ENCODE measurements at places on chromosomes 3 and 15. TPM values are rescaled to one million over a fixed set of nuclear protein-coding genes. Genes with fewer than 3 reads are reported as not detected.

Gene ZDHHC3
- total RNA-seq = 164 TPM

Gene RASGRF1
- 2.6 TPM for total RNA-seq

Gene PLA2G4D
- total RNA-seq = 0.43 TPM

Gene STRA6
- 4.1 TPM for total RNA-seq

DNA sequence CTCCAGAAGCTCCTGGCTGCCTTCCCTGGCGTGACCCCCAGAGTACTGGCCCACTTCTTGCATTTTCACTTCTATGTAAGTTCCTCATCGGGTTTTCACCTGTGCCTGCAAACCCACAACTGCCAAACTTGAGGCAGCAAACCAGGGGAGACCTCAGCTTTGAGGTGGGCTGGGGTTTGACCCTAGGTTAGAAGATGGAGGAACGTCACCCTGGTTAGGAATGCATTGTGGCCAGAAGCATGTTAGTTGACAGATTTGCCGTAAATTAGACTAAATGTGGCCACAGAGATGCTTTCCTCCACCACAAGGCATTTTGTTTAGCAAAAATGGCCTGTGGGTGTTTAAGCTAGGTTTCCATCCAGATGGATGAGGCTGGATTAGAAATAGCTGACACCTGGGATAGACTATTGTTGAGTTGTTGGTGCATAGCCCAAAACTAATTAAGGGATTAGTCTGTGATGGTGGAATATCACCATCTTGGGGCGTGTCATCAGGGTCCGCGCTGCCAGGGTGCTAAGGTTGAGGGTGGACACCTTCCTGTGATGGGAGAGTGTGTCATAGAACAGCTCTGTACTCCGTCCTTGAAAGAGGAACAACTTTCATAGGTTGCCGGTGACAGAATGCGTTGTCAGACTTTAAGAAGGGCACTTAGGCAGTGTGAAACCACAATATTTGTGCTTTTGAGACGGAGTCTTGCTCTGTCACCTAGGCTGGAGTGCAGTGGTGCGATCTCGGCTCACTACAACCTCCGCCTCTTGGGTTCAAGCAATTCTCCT is 3.6 kb downstream of the NISCH start:
- DNase-seq = no peak

GRCh38 chr3:46429671-46430070 is 22.6 kb downstream of the CCRL2 start:
- no peak for DNase-seq

DNA sequence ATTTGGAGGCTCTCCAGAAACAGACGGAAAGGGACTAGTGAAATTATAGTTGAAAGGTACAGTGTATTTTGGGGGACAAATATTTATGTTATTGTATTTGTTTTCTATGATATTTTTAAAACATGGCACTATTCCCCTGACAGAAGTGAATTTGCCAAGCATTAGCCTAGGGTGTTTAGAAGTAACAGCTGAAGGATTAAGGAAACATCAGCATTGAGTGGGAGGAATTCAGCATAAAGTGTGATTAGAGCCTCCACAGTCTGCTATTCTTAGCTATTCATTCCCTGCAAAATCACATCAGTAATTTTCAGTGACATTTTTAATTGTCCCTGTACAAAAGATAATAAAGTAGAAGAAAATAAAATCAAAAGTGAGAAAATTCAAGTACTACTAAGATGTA is 231.4 kb downstream of the ROBO2 start:
- no peak for DNase-seq

Measured in testis (tissue), 5 donors.